Left hindlimb (tissue), 1 donor: ENCODE measurements at places on chromosomes 11 and 22.
A peak's percentile ranks its signal among the peaks of the same experiment; 100 is the strongest.

GRCh38 chr11:15893080-15893492 is 463.3 kb downstream of the SOX6 start:
- DNase-seq = no peak

DNA sequence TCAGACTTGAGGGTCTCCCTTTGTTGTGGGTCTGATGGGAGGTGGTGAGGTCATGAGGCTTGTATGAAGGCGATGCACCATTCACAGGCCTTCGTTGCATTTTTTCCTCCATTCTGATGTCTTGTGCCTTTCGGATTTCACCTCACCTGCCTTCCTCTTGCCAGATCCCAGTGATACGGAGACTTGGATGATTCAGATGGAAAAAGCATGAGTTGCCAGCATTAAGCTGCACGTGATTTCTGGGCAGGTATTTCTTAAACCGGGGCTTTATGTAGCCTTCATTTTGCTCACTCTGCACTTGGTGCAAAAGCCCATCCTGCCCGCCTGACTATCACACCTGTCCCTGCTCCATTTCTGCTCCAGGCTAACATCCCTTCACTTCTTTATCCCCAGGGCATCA is 216.7 kb downstream of the SNX19 start:
- no peak for DNase-seq

DNA sequence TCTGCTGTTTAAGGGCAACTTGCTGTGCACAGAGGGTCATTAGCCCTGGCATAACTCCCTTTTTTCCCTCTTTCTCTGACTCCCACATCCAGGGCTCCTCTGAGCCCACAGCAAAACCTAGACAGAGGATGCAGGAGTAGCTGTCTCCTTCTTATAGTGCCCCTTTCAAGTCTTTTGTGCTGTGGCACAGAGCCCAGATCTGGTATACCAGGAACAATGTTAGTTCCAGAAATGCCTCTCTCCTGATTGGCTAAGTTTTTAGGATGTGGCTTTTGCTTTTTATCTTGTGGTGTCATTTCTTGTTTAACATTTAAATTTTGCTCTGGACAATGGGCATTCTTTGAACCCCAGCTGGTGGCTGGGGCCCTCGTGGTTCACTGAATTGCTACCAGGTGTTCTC is 25.6 kb upstream of the RRM1 start:
- no peak for DNase-seq

GRCh38 chr11:66509131-66509561 is 1.3 kb upstream of the BBS1 start:
- DNase-seq = no peak

DNA sequence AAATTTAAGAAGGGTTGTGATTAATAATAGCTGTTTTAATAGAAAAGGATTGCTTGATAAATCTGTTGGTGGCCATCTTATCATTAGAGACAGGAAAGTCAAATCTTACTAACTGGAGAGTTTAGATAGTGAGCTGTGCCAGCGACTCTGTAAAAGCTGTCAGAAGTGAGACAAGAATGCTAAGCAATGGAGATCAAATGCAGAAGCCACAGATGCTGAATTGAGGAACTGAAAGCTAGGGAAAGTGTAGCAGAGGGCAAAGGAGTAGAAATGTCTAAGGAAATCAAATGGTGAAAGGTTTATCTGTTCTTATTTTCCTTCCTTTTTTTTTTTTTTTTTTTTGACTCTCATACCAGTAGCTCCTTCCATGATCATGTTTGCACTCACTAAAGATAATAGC is 13.7 kb downstream of the MS4A13 start:
- no peak for DNase-seq

GRCh38 chr22:38970551-38970950 is 11.6 kb upstream of the APOBEC3B start:
- peak; percentile 19 for DNase-seq

DNA sequence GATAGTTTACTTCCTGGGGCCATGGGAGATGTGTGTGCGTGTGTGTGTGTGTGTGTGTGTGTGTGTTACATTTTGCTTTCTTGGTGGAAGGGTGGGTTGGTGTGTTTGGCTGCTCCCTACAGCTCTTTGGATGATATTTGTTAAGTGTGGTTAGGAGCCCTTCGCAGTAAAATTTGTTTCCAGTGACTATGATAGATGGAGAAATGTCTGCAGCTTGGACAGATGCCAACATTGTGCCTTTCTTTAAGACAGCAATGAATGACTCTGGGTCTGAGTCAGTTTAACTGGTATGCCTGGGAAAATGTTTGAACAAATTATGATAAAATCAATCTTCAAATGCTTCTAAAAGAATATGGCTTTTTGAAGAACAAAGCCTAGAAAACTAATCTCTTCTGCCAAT is 102.7 kb upstream of the TRPC6 start:
- DNase-seq = no peak

DNA sequence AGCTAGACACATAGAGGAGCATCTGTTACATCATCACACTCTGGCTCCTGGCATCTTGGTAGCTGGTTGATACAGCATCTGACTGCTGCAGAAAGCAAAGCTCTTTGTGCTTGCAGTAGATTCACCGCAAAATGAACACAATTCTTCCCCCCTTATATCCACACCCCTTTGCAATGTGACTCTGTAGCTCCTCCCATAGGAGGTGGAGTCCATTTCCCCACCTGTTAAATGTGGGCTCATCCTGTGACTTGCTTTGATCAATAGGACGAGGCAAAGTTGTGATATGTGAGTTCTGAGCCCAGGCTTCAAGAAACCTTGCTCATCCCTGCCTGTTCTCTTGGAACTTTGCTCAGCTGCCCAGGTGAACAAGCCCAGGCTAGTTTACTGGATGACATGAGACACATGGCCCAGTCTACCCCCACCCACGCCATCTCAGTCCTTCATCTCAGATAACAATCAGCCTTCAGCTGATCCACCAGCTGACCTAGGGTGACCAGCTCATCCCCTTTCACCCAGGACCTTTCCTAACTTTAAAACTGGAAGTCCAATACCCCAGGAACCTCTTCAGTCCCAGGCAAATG is 272.2 kb downstream of the TENM4 start:
- DNase-seq = no peak

DNA sequence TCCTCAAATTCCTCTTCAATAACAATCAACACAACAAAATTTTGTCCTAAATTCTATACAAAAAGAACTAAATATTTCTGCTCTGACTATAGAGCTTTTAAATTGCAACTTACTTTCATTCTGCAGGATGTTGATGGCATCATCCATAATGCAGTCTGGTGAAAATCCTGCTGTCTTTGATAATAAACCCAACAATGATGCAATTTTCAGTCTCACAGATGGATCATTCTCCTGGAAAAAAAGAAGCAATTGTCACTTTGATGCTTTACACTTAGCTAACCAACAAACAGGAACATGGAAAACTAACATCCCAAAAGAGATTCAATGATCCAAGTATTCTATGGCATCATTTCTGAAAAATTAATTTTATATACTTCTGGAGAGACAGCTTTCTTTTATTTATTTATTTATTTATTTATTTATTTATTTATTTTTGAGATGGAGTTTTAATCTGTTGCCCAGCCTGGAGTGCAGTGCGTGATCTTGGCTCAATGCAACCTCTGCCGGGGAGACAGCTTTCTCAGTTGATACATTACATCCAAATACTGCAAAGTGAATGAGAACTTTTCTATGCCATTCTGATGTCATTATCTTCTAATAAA is 13.0 kb downstream of the INTS4 start:
- no peak for DNase-seq

DNA sequence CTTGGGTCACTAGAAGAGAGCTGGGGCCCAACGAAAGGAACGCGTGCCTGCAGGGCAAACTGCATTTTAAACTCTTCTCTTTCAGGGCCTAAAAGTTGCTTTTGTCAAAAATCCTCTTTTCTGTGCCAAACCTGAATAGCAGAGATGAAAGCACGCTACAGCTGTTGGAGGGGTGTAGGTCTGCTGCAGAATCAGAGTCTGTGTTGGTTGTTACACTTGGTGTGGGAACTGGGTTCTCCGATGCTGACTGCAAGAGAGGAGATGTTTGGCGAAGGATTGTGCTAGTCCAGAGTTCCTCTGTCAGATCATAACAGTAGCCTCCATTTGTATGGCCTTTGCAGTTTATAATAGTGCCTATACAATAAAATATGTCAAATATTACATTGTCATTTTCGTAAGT is 41.8 kb downstream of the BARX2 start:
- no peak for DNase-seq

DNA sequence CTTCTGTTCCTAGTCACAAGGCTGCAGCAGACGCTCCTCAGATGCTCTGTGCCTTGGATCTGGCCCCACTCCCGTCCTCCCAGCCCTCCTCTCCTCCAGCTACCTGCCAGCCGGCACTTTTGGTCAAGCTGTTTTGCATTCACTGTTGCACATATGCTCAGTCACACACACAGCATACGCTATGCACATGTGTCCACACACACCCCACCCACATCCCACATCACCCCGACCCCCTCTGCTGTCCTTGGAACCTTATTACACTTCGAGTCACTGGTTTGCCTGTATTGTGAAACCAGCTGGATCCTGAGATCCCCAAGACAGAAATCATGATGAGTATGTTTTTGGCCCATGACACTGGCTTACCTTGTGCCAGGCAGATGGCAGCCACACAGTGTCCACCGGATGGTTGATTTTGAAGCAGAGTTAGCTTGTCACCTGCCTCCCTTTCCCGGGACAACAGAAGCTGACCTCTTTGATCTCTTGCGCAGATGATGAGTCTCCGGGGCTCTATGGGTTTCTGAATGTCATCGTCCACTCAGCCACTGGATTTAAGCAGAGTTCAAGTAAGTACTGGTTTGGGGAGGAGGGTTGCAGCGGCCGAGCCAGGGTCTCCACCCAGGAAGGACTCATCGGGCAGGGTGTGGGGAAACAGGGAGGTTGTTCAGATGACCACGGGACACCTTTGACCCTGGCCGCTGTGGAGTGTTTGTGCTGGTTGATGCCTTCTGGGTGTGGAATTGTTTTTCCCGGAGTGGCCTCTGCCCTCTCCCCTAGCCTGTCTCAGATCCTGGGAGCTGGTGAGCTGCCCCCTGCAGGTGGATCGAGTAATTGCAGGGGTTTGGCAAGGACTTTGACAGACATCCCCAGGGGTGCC is 109.8 kb downstream of the BCR start:
- DNase-seq = no peak

DNA sequence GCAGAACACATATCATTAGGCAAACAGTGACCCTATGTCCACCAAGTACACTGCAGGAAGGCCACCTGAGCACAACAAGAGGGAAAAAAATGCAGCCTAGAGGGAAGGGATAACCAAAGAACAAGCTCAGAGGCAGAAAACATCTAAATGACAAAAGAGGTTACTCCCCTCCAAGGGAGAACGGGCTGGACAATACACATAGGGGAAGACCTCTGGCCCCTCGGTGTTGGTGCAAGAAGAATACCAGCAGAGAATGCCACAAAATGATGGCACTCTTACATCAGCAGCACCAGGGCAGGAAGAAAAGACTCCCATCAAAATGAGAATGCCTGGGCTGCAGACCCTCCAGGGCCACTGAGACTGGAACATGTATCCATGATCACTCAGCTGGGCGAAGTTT is 66.6 kb upstream of the OPCML start:
- no peak for DNase-seq

DNA sequence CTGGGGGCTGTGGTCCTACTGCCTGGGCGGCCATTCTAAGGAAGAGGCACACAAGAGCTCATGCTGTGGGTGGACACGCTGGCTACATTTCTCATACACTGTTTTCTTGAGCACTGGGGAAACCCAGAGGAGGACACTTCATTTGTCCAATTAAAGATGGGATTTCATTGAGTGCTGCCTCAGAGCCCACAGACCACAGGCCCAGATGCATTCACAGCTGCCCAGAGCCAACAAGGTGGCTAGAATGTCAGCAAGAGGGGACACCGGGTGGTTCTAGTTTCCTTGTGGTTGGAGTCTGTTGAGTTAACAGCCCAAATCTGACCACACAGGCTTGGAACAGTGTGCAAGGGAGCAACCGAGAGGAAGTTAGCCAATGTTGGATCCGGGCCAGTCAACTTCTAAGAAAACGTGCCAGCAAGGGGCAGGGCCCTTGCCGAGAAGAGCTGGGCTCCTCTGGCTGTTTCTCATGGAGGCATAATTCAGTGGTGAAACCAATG is 35.0 kb upstream of the SORL1 start:
- peak; percentile 92 for DNase-seq

DNA sequence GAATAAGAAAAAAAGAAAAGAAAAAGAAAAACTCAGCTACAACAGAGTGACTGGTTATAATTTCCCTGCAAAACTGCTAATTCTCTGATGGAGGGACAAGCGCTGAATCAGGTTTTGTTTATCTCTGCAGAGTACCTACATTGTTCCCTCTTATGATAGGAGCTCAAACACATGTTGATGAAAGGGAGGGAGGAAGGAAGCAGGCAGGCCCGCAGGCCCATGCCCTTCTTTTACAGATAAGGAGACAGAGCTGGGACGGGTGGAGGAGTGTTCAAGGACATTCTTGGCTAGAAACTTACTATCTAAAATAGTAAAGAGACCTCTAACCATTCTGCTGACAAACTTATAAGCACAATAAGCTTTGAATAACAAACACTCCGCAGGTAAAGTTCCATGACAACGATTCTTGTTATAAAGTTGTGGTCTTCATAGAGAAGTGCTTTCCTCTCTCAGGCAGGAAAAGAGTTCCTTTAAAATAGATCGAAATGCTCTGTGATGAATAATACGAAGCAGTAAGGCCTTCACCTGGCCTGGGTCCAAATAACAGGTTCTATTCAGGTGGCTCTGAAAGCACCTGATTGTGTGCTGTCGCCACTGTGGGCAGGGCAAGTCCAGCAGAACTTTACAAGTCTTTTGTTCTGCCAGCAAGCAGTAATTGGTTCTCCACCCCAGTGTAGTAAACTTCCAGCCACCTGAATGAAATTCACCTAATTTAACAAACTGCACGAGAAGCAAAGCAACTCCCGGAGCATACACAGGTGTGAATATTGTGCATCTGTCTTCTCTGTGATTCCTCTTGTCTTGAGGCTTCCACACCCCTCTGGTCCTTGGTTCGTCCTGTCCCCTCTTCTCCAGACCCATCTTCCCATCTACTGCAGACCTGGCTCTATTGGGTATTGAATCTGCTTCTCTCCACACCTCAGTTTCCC is 15.3 kb upstream of the MICAL2 start:
- no peak for DNase-seq

DNA sequence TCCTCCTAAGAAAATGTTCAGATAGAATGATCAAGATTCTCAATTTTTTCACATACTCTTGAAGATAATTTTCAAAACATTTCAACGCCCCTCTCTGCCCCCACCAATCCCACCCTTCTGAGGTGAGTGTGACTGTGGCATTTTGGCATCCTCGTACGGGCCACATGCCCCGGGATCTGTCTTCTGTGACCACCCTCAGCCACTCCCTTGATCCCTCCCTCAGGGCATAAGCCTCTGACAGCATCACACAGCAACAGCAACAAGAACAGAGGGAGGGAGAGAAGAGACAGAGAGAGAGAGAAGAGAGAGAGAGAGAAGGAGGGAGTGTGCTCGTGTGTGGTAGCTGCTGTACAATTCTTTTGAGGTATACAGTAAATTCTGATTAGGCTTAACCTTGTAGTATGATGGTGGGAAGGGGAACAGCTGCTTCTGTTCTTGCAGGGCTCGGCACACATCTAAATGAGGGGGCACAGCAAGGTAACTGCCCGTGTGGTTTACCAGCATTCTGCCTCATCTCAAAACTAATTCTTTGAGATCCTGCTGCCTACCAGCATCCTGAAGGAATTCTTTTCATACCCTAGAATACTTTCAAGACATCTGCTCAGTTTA is 21.4 kb downstream of the SCUBE2 start:
- DNase-seq = no peak
